ENCODE measurements at places on chromosomes 5 and 9.

- DNase-seq, result no peak
Measured at GRCh38 chr9:93258818-93259489, 75.0 kb downstream of the WNK2 start.

DNA sequence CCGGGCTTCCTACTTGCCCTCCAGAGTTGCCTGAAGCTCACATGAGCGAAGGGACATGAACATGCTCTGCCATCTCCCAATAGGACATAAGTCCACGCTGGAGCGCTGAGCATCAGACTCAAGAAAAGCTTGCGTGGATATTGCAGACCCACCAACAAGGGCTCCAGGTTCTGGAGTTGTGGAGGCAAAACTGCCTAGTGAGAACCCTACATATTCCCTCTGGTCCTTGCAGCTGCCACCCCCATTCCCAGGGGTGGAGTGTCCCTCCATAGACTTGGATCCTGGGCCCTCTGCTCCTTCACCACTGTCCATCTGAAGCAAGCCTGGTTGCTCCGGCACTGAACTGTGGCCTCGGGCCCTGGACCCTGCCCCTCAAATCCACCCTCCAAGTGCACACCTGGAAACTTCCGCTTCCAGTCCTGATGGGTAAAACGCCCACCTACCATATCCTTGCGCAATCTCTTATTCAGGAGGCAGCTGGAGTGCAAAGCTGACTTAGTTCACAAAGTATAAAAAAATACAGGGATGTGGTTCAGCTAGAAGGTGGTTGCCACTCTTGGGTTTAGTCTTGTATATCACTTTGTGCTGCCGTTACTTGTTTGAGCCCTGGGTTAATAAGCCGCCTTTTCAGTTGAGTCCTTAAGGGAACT is 28.0 kb downstream of the HRH2 start:
- no peak for DNase-seq

DNA sequence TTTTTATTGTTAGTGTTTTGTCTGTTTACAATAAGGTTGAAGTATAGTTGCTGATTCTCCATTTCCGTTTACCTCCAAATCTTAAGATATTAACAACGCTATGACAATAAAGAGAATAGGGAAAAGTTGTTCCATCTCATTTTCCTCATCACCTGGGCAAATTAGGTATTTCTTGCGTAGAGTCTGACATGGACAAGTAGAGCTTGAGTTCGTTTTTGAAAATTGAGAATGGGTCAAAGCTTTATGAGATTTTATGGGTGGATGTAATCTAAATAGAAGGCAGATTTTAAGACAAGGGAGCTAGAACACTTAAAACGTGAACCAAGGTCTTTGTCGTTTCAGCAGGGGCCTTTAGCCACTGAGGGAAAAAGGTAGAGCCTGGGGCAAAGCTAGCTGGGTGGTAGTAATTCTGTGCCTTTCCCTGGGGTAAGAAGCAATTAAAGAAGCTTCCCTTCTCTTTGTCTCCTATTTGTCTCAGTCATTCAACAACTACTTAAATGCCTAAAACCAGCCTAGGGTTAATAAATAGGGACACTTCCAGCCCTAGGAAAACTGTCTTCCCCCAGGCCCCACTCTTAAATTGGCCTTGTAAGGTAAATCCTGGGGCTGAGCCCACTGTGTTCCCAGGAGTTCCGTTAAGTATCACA is 551 bp upstream of the CAAP1 start:
- no peak for DNase-seq

DNA sequence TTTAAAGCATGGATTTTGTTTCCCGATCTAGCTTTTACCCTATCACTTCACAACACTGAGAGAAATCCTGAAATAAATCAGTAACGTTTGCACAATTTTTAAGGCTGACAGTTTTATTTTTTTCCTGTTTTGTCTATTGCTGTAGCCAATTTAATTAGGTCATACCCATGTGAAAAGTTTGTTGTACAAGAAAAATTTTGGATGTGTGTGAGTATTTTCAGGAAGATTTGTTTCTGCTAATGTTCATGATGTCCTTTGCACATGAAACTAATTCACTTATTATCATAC is 237.8 kb downstream of the ARRDC3 start:
- no peak for DNase-seq

- no peak for DNase-seq
Measured at GRCh38 chr5:150262502-150262901, 27.1 kb downstream of the CAMK2A start.

Measured in HS-27A (cell line).